ENCODE measurements at places on chromosomes 4 and X. TPM values are rescaled to one million over a fixed set of nuclear protein-coding genes. Genes with fewer than 3 reads are reported as not detected.

- DNase-seq = no peak
These were observed 60.6 kb downstream of the F8 start for GRCh38 chrX:154961947-154962346.

DNA sequence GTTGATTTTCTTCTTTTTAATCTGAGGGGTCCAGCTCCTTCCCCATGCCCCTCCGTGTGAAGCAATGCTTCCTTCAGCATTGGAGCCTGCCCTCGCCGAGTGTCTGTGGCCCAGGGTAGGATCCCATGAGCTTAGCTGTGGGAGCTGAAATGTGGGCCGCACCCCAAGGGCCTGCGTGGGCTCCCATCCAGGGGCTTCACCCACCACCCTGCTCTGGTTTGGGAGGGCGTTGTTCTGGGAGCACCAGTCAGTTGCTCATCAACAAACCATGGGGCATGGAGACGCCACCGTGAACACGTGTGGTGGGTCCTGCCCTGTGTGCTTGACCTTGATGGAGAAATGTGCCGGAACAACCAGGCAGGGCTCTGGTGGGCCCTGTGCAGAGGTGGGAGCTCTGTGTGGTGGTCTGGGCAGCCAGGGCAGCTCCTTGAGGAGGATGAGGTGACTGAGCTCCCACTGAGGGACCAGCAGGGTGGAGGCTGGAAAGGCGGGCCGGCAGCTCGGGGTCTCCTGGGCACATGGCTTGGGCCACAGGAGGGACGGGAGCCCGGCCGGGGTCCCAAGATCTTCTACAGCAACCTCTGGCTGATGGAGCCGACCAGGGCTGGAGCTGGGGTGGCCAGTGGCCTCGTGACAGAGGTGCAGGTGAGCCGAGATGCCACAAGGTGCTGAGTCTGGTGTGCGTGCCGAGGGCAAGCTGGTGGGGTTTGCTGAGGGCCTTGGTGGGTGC is 39.6 kb upstream of the NKX1-1 start:
- DNase-seq = no peak

Gene PNMA6F
- total RNA-seq = not detected

Gene C4orf33
- 8.5 TPM for total RNA-seq

- no peak for DNase-seq
These were observed 15.4 kb downstream of the SETD7 start for GRCh38 chr4:139540632-139541031.

DNA sequence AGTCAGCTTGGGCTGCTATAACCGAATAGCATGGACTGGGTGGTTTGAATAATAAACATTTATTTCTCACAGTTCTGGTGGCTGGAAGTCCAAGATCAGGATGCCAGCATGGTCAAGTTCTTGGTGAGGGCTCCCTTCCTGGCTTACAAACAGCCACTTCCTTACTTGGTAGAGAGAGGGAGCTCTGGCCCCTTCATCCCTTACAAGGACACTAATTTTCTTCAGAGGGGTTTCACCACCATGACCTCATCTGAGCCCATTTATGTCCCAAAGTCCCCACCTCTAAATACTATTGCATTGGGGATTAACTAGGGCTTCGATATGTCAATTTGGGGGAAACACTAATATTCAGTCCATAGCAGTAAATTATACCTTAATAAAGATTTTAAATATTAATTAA is 61.8 kb downstream of the CLNK start:
- no peak for DNase-seq

GRCh38 chrX:74234818-74235217 is 69.2 kb upstream of the ZCCHC13 start:
- DNase-seq = no peak

Gene GPRASP2
- total RNA-seq = 32.7 TPM

- DNase-seq = no peak
These were observed 180.7 kb upstream of the DIPK2B start for GRCh38 chrX:45381366-45381765.

Gene YY2
- 4.4 TPM for total RNA-seq

DNA sequence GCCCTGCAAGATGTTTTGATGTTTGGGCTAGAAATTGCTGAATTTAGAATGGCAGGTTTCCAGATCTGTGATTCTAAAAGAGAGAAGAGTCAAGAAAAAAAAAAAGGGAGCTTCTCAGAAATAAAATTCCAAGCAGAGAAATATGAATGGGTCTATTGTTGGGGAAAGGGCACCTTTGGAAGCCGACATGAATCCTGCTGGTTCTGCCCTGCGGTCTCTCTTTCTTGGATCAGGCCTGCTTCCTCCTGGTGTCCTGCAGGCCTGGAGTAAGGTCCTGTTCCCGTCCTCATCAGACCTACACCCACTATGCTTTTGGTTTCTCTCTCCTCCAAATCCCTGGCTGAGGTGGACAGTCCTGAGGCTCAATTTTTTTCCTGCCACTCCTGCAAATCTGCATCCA is 109.8 kb upstream of the TRIM2 start:
- DNase-seq = no peak

Gene DUSP21
- total RNA-seq = not detected

DNA sequence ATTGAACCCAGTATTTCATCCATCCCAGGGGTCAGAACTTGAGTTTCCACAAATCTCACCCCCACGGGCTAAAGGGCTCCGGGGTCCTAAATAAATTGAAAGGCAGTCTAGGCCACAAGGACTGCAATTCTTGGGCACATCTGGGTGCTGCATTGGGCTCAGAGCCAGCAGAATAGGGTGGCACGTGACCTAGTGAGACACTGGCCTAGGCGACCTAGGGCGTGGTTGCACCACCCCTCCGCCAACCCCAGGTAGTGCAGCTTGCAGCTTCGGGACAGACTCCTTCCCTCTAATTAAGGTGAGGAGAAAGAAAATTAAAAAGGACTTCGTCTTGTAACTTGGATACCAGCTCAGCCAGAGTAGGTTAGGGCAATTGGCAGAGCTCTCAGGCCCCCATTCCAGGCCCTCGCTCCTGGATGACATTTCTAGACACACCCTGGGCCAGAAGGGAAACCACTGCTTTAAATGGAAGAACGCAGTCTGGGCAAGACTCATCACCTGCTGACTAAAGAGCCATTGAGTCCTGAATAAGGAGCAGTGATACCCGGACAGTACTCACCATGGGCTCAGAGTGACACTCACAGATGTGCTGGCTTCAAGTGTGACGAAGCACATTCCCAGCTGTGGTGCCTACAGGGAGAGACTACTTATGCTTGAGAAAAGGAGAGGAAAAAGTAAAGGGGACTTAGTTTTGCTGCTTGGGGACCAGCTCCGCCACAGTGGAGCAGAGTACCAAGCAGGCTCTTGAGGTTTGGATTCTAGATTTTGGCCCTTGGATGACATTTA is 735.4 kb downstream of the FSTL5 start:
- DNase-seq = no peak

GRCh38 chr4:184774152-184774551 is 40.3 kb upstream of the CENPU start:
- no peak for DNase-seq

DNA sequence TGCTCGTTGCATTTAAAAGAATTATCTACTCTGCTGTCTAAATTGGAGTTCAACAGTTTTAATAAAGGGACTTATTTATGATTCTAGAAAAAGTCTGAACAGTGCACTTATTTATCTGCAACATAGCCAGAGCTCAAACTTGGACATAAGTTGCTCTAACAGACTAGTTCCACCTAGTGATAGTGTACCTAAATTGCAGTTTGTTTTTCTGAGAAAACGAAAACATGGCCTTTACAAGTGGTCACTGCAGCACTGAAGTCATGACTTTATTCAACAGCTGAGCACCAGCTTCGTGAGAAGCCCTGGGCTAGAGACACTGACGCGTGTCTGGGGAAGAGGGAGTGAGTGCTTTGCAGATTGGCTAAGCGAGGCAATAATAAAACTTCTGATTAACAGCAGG is 77.3 kb upstream of the IGSF1 start:
- no peak for DNase-seq

DNA sequence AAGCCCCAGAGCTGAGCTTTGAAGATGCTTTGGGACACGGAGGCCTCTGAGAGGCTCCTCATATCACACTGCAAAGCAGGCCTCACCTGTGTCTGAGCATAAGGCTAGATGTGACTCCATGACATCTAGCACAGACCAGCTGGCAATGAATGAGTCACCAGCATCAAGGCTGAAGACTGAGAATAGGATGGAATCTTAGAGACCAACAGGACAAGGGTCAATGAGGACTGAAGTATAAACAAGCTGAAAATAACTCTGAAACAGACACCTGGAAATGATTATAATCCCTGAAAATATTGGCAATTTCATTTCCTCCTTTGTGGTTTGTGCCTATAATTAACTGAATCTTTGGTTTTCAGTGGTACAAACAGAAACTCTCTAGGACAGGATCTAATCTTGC is 87.1 kb upstream of the PRPS1 start:
- no peak for DNase-seq

GRCh38 chr4:55017406-55017805 is 108.0 kb downstream of the KDR start:
- DNase-seq = no peak

Gene CFI
- total RNA-seq = 93.2 TPM

GRCh38 chrX:149433451-149433850 is 71.7 kb downstream of the IDS start:
- DNase-seq = no peak

DNA sequence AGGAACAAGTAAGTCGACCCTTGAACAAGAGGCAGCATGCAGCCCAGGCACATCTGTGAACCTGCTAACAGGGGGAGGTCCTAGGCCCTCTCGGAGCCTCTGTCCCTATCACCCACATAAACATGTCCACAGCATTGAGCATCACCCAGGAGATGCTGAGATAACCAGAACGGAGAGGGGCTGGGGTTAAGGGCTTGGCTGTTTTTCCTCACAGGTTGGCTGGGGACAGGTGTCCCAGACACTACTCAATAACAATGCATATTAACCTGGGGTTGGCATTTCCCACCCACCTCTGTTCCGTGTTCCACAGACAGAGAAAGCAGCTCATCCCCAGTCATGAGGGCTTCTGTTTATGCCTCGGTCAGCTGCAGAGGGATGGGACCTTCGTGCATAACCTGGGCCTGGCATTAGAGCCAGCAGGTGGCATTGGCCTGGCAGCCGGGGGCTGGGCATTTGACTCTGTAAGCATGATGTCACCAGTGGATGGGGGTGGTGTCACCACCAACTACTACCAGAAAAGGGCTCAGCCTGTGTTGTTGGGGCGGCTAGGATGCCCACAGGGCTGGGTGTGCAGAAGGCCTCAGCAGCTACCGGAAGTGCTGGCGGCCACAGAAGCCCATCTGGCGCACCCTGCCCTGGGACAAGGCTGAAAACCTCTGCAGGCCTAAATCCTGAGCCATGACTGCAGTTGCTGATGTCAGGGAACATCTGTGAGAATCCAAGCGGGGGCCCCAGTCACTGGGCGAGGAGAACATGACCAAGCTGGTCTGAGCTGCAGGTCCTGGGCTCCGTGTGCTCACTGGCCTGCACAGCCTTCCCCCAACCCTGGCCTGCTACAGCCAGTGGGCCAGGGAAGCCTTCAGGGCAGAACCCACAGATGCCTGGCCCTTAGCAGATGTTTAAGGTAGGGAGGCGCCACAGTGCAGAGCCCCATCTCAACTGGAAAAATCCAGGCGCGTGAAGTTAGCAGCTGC is 351.4 kb downstream of the NR3C2 start:
- DNase-seq = no peak

All from uterus (tissue), 4 donors.